HT1080 (cell line): ENCODE measurements at places on chromosomes 5 and 9.
A peak's percentile ranks its signal among the peaks of the same experiment; 100 is the strongest.

GRCh38 chr9:121818016-121818661 is 166.7 kb downstream of the DAB2IP start:
- no peak for DNase-seq

GRCh38 chr9:115781070-115781736 is 372.4 kb upstream of the PAPPA start:
- peak; percentile 11 for DNase-seq

DNA sequence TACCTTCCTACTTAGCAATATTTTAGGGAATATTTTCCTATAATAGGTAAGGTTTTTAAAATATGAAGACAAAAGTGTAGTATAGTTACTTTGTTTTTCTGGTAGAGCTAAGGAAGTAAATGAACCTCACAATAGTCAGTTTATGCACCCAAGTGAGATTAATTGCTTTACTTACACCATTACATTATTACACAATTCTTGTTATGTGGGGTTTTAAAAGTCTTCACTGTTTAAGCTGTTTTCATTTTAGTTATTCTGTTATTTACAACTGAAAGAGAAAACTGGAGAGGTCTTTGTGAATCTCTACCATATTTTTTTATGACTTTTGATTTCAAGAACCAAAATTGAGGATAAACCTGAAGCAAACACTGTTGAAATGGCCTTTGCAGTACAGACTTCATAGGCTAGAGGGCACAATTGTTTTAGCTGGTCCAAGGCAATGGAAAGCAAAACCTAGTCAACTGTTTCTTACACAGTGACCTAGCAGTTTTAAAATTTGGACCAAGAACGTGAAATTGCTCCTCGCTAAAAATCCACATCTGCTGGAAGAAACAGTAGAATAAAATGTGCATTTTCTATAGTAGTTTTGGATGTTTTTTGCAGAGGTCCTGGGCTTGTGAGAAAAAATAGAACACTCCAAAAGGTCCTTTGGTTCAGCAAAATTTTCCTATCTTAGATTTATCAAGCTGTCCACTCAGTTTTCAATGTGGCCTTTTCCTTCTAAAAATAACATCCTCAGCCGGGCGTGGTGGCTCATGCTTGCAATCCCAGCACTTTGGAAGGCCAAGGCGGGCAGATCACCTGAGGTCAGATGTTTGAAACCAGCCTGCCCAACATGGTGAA is 66.4 kb upstream of the FER start:
- DNase-seq = peak; percentile 61

GRCh38 chr5:140286424-140286823 is 16.5 kb downstream of the PFDN1 start:
- DNase-seq = no peak

DNA sequence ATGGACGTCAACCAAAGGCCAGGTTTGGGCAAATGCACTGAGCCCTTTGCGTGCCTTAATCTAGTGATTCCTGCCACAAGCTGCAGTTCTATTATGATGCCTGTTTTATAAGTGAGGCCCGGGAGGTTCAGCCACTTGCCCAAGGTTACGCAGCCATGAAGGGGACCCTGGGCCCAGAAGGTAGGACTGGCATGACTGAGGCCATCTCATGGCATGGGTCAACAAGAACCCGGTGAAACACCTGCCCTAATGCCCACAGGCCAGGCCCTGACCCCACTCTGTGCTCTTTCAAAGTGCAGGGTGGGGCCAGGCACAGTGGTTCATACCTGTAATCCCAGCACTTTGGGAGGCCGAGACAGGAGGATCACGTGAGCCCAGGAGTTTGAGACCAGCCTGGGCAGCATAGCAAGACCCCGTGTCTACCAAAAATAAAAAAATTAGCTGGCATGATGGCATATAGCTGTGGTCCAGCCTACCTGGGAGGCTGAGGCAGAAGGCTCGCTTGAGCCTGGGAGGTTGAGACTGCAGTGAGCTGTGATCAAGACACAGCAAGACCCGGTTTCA is 8.6 kb downstream of the NINJ1 start:
- no peak for DNase-seq

GRCh38 chr5:173974688-173975239 is 14.2 kb upstream of the C5orf47 start:
- no peak for DNase-seq

DNA sequence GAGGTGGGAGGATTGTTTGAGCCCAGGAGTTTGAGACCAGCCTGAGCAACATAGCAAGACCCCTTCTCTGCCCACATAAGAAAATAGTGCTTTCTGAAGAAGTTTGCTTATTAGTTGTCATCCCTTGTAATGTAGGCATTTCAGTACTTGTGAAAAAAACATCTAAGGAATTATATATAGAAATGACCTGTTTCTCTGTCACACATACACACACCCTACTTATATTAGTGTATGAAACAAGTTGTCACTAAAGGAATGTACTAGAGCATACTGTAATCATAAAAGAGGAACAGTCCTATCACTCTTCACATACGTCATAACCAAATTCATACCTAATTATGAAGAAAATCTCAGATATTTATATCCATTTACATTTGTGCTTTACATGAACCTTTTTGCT is 122.0 kb downstream of the NIPBL start:
- no peak for DNase-seq

- DNase-seq = no peak
Measured at GRCh38 chr9:108676355-108676754, 179.4 kb downstream of the ACTL7B start.

DNA sequence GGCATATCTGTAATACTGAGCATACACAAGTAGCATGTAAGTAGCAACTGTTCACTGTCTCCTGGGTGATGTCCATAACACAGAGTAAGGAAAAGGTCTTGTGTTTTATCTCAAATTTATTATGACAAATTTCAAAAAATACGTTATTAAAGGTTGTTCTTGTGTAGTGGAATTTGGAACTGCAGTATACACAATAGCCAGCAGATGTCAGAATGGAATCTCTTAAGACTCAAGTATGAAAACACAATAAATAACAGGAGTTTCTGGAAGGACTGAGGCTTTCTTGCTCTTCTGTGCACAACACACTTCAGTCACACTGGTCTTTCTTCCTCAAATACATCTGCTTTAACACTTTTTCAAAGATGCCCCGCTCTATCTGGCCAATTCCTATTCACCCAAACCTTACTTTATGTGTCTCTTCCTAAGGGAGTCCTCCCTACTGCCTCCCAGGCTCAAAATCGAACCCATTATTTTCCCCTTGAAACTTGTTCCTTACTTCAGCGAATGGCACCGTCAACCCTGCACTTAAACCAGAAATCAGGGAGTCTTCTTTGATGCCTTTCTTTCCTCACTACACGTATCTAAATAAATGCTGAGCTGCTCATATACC is 6.5 kb upstream of the FBXO10 start:
- DNase-seq = peak; percentile 39

DNA sequence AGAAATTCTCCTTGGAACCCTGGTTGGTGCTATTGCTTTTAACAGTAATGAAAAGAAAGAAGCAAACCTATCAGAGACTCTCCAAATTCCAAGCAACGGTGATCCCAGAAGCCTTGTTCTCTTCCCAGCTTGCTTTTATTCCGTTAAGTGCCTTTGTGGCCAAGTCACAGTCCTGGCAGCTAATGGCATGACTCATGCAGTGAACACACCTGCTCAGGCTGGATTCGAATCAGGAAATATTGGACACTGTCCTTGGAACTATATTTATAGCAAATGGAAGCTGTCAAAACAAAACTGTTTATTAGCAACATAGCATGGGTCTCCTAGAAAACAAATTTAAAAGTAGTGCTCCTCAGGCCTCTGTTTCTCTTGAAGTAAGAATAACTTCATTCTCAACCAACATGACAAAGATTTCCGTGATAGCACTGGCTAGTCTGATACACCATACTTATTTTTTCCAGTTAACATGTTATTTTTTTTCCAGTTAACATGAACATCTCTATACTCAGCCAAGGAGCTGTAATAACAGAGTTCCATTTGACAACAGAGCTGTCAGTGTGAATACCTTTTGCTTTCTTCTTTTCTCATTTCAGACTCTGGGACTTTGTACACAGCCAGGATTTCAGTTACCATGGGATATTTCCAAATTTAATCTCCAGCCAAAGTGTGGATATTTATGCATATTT is 502.4 kb downstream of the GADD45G start:
- DNase-seq = peak; percentile 26

DNA sequence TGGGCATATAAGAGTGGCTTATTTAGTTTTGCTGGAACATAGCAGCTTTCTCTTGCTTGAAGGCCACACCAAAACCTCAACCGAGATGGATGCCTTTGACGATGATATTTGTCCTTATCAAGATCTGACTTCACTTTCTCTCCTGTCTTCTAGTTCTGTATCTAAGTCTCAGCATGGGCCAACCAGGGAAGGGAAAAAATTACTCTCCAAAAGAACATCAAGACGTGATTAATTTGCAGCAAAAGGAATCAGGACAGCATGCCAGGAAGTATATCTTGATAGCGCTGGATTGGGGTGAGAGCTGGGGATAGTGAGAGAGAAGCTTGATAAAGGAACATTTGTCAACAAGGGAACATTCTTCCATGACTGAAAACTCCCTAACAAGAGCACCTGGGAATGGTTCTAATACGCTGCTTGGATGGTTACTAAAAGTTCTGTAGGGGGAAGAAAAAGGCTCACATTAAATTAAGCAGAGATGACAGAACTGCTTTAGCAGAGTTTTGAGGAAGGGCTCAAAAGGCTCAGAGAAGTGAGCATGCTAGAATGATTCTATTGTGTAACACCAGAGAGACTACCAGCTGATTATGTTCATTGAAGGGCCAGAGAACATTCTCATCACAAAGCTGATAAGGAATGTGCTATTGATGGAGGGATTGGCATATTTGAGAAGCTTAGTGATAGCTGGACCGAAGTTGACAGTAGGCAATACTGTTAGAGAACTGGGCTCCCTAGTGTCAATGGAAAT is 21.6 kb upstream of the ANXA1 start:
- DNase-seq = no peak

DNA sequence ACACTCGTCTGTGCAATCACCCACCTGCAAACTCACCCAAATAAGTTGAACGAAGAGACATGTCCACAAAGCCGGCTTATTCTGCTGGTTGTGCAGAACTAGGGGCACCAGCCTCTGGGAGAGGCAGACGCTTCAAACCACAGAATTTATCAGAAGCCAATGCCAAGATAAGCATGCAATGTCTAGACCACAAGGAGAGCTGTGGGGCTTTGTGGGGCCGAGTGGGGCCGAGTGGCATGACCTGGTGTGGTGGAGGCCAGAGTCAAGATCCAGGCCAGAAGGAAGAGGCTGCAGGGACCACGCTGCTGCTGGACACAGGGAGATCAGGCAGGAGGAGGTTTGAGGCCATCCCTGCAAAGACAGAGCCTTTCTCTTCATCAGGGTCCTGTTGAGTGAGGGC is 259.0 kb downstream of the IRX2 start:
- DNase-seq = no peak

- DNase-seq = no peak
Measured at GRCh38 chr5:98836175-98836574, 62.7 kb downstream of the RGMB start.

- DNase-seq = no peak
Measured at GRCh38 chr5:138985683-138986082, 110.5 kb upstream of the LRRTM2 start.

- no peak for DNase-seq
Measured at GRCh38 chr9:97366476-97366875, 45.4 kb upstream of the TDRD7 start.

GRCh38 chr9:73114958-73115357 is 36.7 kb upstream of the ANXA1 start:
- no peak for DNase-seq

GRCh38 chr9:20981486-20981885 is 50.0 kb downstream of the HACD4 start:
- DNase-seq = peak; percentile 10

DNA sequence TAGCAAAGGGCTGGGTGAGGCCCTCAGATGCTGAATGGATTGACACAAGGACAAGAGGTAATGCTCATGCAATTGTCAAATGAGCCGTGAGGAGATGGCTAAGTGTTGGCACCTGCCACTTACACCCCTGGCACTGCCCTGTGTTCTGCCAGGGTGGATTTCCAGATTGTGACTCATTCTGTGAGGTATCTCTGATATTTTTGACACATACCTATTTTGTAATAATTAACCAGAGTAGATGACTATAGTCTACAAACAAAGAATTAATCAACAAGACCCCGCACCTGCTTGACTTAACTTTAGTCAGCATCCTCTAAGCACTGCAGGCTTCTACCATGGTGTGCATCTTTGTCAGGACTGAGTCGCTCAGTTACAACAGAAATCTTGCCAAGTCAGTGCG is 200.8 kb downstream of the DIRAS2 start:
- DNase-seq = no peak

GRCh38 chr9:127344368-127345000 is 52.5 kb upstream of the SLC2A8 start:
- no peak for DNase-seq

DNA sequence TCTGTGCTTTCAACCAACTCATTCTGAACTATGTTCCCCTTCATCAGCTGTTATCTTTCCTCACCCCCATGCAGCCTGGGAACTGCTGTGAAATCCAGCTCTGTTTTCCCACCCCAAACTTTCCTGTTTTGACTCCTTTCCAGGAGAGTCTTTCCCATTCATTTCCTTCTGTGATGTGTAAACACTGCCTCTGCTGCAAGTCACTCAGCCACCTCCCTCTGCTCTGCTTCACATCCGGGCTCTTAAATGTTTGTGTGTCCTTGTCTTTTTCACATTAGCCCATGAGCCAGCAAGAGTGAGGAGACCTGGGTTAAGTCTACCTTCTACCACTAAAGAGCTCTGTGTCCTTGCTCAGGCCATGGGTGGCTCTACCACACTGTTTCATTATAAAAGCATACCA is 137.5 kb downstream of the ICE1 start:
- DNase-seq = no peak

DNA sequence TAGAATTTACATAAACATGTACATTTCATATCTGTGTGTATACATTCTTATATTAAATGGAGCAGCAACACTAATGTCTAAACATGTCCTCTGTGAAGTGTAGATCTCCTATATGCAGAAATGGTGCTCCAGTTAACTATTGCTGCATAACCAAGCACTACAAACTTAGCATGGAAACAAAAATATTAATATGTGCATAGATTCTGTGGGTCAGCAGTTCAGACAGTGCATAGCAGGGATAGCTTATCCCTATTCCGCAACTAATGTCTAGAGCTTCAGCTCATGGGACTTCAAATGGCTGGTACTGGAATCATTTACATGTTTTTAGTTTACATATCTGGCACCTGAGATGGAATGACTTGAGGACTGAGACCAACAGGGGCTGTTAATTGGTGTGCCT is 652.1 kb downstream of the TLE4 start:
- no peak for DNase-seq
